NCI-H1417 (cell line): ENCODE measurements at places on chromosomes 1 and 21.

DNA sequence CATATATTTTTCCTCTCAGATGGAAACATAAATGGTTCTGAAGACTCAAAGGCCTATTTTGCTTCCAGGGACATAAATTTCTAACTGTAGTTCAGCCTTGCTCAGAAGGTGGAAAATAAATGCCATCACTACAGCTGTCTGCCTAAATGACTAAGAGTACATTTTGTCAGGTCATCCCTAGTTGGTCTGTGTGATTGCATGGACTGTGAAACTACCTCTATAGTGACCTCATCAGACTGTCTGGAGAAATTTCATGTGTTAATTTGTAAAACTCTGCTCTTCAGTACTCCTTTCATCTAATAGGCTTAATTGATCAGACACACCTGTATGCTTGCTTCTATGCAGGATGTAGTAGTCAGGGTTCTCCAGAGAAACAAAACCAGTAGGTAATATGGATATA, 886.9 kb downstream of the AMY1C start:
- DNase-seq: no peak

GRCh38 chr1:216476341-216476740, 53.1 kb upstream of the USH2A start:
- no peak for DNase-seq

DNA sequence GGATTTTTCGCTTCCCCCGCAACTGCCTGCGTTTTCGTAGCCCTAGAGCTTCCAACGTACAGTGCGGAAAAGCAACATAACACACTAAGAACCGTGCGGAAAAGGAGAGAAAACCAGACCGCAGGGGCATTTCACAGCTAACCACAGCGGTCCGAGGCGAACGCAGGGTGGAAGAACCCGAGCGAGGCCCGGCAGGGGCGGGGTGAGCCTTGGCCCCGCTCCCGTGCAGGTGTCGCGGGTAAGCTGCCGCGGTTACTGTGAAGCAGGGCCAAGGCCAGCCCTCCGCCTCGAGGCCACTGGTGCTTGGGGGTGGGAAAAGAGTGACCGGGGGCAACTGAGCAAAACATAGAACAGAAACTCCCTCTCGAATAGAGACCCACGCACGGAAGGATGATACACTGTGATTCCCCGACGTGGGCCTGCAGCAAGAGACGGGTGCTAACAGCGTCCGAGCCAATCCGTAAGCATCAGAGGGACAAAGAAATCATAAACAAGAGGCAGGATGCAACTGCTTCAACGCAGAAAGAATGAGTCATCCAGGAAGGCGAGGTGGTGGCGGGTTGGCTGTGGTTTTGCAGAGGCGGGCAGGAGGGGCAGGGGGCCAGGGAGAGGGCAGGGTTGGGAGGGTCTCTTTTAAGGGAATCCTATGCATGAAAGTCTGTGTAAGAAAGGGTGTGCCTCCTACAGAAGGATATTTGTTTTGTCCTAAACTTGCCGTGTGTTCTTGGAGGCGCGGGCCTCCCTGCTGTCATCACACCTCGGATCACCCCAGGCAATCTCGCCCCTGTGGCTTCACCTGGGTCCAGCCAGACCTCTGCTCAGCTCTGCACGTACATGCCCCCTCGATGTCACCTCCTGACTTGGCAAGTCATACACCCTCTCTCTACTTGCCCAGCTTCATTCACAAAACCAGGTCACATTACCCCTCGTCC, 7.3 kb downstream of the GNG4 start:
- DNase-seq: peak; percentile 72

DNA sequence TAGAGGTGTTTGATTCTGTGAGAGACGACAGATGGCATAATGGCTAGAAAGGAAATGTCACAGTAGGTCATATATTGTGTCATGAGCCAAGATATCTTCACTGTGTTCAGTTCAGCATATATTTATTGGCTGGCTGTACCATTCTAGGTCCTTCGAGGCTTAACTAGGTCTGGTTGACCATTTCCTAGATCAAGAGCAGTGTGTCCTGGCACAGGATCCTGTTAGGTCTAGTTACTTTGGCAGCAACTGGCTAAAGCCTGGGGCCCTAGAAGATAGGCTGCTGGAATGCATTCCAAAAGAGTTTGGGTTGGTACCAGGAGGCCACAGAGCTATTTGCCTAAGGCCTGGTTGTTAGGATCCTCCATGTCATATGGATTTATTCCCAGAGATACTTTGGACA, 20.9 kb downstream of the ZBTB40 start:
- no peak for DNase-seq

DNA sequence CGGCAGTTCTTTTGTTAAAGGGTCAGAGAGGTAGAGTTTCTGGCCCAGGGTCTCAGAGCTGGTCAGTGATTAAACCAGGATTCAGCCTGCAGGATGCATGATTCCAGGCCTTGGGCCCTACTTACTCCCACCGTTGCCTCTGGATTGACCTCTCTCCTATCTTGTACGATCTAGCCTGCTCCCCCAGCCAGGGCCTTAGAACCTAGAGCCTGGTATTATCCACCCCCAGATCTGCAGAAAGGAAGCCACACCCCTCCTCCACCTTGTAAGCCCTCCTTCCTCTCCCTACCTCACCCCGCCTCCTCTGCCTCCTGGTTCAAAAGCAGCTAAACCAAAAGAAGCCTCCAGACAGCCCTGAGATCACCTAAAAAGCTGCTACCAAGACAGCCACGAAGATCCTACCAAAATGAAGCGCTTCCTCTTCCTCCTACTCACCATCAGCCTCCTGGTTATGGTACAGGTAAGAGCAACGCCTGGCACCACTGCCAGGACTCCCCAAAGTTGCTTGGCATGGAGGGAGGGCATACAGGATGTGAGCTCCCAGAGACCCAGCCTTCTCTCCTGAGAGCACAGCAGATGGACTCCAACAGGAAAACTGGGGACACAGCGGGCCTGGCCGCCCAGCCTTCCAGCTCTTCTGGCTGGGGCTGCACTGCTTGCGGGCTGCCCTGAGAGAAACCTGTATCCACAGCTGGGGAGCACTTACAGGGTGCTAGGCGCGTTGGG, at the start of gene CD52:
Gene CD52 (plus strand): TSS at position 347 of the 726 bp plus-strand sequence. CDS start 60 bp downstream, at position 407.
- no peak for DNase-seq

DNA sequence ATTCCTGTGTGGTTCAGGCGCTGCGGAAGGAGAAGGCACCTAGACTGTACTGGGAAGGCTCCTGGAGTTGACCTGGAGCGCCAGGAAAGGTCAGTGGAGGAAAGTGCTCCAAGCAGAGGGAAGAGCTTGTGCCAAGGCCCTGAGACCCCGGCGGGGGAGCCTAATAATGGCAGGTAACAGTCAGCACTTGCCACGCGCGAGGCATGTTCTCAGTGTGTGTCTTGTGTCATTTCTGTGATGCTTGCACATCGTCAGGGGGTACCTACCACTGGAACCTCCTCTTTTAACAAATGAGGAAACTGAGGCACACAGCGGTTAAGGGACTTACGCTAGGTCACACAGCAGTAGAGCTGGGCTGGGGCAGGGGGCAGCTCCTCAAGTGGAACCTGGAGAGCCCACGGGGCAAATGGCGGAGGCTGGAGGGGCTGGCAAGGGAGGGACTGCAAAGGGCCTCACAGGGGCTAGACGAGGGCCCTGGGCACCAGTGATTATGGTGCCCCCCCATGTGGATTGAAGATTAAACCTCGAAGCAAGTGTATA, 976 bp upstream of the BMP8B start:
- DNase-seq: no peak

GRCh38 chr1:42399315-42400100, 18.9 kb downstream of the RIMKLA start:
- no peak for DNase-seq

DNA sequence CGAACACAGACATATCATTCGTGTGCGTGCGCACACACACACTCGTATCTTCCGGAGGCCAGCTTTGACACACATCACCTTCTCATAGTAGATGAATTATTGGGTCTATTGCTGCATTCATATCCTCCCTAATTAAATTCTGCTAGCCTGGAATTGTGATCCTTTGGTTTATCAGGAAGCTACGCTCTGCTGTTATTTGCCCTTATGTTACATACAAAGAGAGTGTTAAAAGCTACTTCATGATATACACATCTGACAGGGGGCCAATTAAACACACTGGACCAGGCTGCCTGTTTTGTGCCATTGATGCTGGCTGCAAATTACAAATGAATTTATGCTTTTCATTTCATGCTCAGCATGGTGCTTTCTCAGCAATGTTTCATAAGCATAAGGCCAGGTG, 252.0 kb downstream of the RHOU start:
- no peak for DNase-seq

GRCh38 chr1:19240673-19241538, 10.4 kb downstream of the EMC1 start:
- peak; percentile 11 for DNase-seq

GRCh38 chr1:108075055-108075454, 110.1 kb upstream of the VAV3 start:
- DNase-seq: no peak

DNA sequence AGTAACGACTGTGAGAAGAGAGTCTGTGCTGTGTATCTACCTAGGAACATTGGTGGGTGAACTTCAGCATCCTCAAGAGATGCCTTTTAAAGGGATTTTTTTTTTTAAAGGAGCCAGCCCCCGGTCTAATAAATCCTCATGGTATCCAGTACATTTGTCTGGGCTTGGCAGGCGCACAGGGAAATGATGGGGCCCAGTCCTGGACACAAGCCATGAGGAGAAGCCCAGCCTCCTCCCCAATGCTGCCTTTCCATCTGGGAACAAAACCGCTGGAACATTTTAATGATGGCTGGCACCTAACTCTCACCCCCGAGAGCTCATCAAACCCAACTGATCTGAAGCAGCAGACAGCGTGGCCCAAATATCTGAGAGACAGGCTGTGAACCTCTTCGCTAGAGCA, 64.2 kb downstream of the ACOT7 start:
- DNase-seq: no peak

DNA sequence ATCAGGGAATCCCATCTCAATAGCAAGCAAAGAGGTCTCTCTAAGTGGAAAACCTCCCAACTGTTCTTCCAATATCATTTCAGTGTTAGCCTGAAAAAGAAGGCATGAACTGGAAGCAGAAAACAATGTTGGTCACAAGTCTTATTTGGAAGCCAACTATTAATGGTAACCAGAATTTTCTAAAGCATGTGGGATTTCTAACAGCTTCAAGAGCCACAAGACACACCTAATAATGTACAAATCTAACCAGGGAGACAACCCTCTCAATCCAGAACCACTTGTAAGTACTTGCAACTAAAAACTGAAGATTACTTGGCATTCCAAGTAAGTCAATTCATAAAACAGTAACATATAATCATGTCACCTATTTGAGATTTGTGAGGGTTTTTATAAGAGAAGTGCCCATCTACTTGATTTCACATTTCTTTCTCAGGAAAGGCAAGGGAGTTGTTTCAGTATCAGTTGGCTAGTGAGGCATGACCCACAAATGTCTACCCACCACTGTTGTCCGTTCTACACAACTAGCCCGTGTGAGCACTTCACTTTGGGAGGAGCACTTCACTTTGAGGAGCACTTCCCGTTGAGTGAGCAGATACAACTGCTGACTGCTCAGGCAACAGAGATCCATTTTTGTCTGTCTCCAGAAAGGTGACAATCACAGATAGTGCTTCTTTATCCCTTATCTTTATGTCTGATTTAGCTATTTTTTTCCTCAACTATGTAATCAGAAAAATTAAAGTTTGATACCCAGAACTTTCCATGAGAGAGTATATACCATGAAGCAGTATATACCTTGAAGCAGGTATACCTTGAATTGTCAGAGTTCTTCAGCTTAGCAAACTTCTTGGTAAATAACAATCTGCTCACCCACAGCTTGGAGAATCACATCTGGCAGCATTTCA, 11.1 kb downstream of the STX6 start:
- no peak for DNase-seq

- no peak for DNase-seq
Observed at GRCh38 chr1:30272277-30273020, 450.9 kb downstream of the MATN1 start.

GRCh38 chr1:54360165-54361005, 45.8 kb downstream of the SSBP3 start:
- DNase-seq: no peak

DNA sequence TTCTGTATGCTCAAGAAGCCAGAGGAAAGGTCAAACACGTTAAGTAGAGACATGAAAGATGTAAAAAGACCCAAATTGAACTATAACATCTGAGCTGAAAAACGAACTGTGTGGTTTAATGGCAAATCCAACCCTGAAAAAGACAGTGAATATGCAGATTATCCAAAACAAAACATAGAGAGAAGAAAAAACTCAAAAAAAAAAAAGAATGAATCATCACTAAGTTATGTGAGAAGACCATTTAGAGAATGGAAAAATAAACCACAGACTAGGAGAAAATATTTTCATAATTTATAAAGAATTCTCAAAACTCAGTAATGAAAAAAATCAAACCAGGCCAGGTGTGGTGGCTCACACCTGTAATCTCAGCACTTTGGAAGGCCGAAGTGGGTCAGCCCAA, 253.3 kb downstream of the PLPP3 start:
- peak; percentile 30 for DNase-seq

DNA sequence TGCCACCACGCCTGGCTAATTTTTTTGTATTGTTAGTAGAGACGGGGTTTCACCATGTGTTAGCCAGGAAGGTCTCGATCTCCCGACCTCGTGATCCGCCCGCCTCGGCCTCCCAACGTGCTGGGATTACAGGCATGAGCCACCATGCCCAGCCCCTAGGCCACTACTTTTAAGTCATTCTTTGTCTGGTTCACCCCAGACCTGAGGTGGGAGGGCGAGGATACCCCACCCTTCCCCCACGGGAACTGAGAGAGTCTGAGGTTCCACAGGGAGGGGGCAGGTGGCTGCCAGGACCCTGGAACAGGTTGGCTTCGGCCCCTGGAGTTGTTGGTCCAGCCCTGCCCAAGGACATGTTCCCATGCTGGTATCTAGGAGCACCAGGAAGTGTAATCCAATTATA, 7.7 kb upstream of the SDC3 start:
- no peak for DNase-seq

GRCh38 chr1:31327381-31327780, 30.5 kb downstream of the ZCCHC17 start:
- DNase-seq: no peak

DNA sequence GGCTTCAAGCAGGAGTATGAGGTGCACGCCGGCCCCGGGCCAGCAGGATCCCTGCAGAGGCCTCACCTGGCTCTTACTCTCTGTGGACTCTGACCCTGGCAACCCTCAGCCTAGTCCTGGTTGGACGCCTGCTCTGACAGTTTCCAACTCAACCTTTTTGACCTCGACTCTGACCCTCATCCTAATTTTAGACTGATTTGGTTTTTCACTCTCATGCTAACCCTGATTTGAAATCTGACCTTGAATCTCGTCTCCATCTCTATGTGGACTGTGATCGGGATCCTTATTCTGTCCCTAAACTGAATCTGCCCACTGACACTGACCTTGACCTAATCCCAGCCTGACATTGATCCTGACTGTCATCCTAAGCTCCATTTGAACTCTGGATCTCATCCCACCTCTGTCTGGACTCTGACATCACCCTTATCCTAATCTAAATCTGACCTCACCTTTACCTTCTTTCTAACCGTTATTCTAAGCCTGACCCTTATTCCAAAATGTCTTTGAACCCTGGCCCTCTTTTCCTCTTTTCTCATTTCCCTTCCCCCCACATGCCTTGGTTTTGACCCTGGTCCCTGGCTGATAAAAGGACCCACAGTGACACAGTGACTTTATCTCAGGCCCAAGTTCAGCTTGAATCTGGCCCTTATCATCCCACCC, 67.8 kb downstream of the PTPRU start:
- DNase-seq: no peak

GRCh38 chr1:230883967-230884366, 15.6 kb upstream of the C1orf198 start:
- DNase-seq: no peak
